ENCODE measurements at places on chromosomes 5 and 9. TPM values are rescaled to one million over a fixed set of nuclear protein-coding genes. Genes with fewer than 3 reads are reported as not detected.

The PKD2L2 gene
- polyA plus RNA-seq: 0.43 TPM

The DBH gene
- polyA plus RNA-seq: 2.2 TPM

The TMC1 gene
- polyA plus RNA-seq: 0.74 TPM

The C8G gene
- 0.90 TPM for polyA plus RNA-seq

The FAM174A gene
- 24.6 TPM for polyA plus RNA-seq

The GFI1B gene
- polyA plus RNA-seq: 1.3 TPM

The PTPN3 gene
- polyA plus RNA-seq: 15.8 TPM

The SOHLH1 gene
- polyA plus RNA-seq: not detected

The IFNA13 gene
- not detected for polyA plus RNA-seq

The LVRN gene
- 1.6 TPM for polyA plus RNA-seq

The BTNL9 gene
- polyA plus RNA-seq: 13.9 TPM

The PTPRD gene
- 158 TPM for polyA plus RNA-seq

The NOXA1 gene
- polyA plus RNA-seq: 7.3 TPM

The MGAT4B gene
- polyA plus RNA-seq: 103 TPM

The TSLP gene
- polyA plus RNA-seq: 2.0 TPM

The CHSY3 gene
- polyA plus RNA-seq: 7.7 TPM

The PCDHA13 gene
- polyA plus RNA-seq: 0.28 TPM

The TCF7 gene
- polyA plus RNA-seq: 17.5 TPM

The LHX3 gene
- polyA plus RNA-seq: not detected

The SPATA6L gene
- 7.3 TPM for polyA plus RNA-seq

The ABCA1 gene
- 12.8 TPM for polyA plus RNA-seq

The BRIX1 gene
- polyA plus RNA-seq: 47.0 TPM

The PCDHGA3 gene
- 1.6 TPM for polyA plus RNA-seq

The PCDHA6 gene
- 0.53 TPM for polyA plus RNA-seq

The FYB1 gene
- 3.5 TPM for polyA plus RNA-seq

The ANKRD34B gene
- polyA plus RNA-seq: not detected

The IFNK gene
- polyA plus RNA-seq: not detected

The OR1J2 gene
- not detected for polyA plus RNA-seq

The COL27A1 gene
- polyA plus RNA-seq: 170 TPM

The COL23A1 gene
- polyA plus RNA-seq: 8.9 TPM

The NDST1 gene
- 52.2 TPM for polyA plus RNA-seq

The C5orf58 gene
- polyA plus RNA-seq: 0.53 TPM

The GLT6D1 gene
- not detected for polyA plus RNA-seq

The NEURL1B gene
- 29.4 TPM for polyA plus RNA-seq

The INVS gene
- polyA plus RNA-seq: 27.5 TPM

The GABRG2 gene
- polyA plus RNA-seq: 0.23 TPM

The INSL6 gene
- polyA plus RNA-seq: 0.53 TPM

The DMRT3 gene
- polyA plus RNA-seq: not detected

The ACTBL2 gene
- not detected for polyA plus RNA-seq

The ARHGEF37 gene
- polyA plus RNA-seq: 5.4 TPM

The CTSL gene
- polyA plus RNA-seq: 76.4 TPM

The LRRC19 gene
- 0.13 TPM for polyA plus RNA-seq
